Putamen (tissue), 1 donor: ENCODE measurements at places on chromosomes 5 and 9.

GRCh38 chr9:133991964-133992779 is at the start of gene VAV2:
Gene VAV2 (minus strand): TSS chr9:133992324. CDS start chr9:133992278, 46 bp downstream.
- no peak for DNase-seq

DNA sequence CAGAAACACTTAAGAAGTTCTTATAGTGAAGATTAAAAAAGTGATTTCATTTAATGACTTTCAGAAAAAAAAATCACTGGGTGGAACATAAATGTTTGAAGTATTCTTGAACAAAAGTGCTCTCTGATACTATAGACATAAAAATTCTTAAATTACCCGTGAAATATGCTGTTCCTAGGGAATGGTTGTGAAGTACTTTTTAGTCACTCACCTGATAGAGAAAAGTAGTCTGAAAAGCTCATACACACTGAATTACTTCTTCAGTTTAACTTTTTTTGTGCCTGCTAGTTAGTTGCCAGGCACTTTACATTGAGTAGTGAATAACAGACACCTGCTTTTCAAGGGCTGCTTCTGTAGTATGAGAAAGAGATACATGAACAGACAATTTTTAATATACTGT is 78.0 kb downstream of the SH3GL2 start:
- no peak for DNase-seq

DNA sequence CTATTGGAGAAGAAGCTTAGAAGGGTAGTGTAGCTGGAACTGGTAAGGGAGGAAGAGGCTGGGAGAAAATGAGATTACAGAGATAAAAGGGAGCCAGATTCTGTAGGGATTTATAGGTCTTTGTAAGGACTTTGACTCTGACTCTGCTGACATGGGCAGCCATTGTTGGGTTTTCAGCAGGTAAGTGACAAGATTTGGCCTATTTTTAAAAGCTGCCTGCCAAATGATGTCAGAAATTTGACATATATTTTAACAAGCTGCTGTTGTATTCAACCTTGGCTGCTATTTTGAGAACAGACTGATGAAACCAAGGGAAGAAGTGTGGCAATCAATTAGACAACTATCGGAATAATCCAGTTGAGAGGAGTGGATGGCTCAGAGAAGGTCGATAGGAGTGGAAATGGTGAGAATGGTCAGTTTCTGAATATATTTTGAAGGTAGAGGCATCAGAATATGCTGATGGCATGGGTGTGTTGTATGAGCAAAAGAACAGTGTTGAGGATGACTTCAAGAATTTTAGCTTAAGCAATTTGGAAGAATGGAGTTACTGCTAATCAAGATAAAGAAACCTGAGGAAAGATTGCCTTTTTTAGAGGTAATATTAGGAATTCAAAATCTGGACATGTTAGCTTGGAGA is 56.8 kb downstream of the KCTD16 start:
- DNase-seq: peak; percentile 54

DNA sequence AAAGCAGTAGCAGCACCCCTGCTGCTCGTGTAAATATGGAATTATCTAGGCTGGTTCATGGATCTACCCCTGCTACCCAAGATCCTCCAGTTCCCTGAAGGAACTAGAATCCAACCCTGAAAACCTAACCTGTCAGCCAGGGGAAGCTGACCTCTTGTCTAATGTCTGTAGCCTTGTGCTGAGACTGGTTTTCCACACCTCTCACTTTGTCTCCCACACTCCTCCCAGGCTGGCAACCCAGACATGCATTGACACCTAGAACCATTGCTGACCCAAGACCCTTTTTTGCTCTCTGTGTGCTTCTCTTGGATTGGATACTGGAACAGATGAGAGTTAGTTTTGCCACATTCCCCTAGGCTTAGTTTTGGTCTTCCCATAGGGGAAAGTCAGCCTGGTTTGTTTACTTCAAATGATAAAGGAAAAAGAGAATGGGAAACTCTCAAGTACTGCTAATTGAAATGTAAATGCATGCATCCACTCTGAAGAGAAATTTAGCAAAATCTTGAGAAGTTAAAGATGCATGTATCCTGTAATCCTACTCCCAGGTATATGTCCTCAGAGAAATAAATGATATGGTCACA is 36.6 kb upstream of the NR4A3 start:
- DNase-seq: no peak

GRCh38 chr5:3386637-3387036 is 209.0 kb upstream of the IRX1 start:
- DNase-seq: no peak

DNA sequence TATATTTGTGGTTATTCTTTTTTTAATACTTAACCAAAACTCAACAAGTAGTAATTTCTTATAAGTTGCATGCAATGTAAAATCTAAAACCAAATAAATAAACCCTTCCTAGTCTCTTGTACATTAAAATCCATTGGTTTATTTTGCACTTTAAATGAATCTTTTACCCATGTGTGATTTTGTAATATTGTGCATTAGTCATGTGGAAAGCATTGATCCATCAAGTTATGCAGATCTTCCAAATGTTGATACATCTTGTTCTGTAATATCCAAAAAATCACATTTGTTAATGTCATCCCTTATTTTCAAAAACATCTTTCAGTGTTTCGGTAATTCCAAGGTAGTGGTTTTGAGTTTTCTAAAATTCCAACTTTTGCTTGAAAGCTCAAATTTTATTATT is 63.3 kb downstream of the CWC27 start:
- no peak for DNase-seq

- DNase-seq: no peak
Measured at GRCh38 chr5:39697881-39698280, 273.1 kb upstream of the DAB2 start.

- no peak for DNase-seq
Measured at GRCh38 chr5:109907731-109908130, 218.0 kb downstream of the MAN2A1 start.

DNA sequence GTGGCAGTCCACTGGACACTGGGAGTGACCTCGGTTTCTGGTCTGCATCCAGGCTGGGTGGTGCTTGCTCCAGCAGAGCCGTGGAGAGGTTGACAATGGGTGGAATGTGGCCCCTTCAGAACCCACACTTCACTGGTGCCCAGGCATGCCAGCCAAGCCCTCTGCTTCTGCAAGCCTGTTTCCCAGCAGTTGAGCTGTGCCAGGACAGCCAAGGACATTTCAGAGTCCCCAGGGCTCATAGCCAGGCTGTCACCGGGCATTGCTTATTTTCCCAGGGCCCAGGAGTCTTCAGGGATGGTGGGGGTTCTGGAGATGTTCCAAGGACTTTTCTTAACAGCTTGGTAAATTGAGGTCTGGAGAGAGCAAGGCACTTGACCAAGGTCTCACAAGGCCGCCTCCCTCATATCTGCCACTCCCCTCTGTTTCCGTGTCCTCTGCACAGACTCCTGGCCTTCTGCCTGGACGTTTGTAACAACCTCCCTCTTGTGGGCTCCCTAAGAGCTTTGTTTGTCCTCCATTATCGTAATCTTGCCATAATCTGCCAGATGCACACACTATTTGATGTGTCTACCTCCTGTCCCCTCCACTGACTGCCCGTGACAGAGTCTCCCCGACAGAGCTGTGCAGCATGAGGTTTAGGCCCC is 3.8 kb upstream of the NDST1 start:
- no peak for DNase-seq

DNA sequence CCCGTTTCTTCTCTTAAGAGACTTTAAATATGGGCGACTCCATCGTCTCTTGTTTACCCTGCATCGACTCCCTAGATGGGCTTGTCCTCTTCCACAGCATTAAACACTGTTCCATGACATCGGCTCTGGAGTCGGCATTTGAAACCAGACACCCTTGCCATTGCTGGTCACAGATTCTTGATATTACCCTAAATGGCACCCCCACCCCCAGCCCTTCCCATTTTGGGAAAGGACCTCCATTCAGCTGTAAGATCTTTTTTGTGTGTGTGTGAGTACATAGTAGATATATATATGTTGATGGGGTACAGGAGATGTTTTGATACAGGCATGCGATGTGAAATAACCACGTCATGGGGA is 51.1 kb upstream of the SH3PXD2B start:
- DNase-seq: no peak

GRCh38 chr5:131194725-131195124 is 24.0 kb downstream of the LYRM7 start:
- DNase-seq: no peak

- DNase-seq: no peak
Measured at GRCh38 chr5:168001318-168001717, 290.1 kb upstream of the WWC1 start.

DNA sequence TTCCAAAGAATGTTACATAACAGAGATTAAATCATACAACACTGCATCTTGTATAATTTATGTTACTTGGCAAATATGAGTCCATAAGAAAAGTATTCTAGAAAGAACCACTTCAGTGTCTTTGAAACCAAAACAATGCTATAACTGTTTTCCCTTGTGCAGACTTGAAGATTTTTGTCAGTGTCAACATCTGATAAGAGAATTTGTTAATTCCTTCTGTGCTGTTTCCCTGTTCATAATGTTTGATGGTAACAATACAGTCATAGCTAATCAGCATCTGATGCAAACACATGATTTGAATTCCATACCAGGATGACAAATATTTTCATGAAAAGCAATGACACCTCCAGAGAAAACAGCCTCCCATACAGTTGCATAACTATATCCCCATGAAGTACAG is 306.8 kb downstream of the SEMA5A start:
- DNase-seq: no peak

- no peak for DNase-seq
Measured at GRCh38 chr9:134413890-134414623, 87.8 kb downstream of the RXRA start.

DNA sequence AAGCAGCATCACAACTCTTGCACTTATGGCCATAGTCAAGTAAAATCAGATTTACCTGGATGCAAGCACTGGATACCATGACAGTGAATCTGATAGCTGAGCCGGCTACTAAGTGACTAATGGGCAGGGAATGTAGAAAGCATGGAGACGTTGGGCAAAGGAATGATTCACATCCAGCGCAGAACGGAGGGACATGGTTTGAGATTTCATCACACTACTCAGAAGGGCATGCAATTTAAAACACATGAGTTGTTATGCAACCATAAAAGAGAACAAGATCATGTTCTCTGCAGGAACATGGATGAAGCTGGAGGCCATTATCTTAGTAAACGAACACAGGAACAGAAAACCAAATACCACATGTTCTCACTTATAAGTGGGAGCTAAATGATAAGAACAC is 169.1 kb upstream of the PIK3R1 start:
- DNase-seq: no peak

DNA sequence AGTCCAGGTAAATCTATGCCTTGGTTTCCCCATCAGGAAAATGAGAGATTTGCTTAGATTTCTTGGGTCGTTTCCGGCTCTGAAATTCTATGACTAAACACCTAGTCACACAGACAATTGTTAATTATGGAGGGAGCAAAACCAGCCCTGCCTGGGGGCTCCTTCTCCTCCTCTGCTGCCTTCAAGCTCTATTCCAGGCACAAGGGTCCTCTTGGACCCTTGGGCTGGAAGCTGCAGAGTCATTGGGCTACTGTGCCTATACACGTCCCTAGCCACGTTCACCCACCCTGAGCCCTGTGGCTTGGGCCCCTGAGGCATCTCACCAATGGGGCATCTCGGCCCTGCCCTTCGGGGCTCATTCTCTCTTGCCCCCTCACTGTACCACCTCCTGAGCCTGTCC is 73.8 kb upstream of the TBC1D2 start:
- DNase-seq: no peak

DNA sequence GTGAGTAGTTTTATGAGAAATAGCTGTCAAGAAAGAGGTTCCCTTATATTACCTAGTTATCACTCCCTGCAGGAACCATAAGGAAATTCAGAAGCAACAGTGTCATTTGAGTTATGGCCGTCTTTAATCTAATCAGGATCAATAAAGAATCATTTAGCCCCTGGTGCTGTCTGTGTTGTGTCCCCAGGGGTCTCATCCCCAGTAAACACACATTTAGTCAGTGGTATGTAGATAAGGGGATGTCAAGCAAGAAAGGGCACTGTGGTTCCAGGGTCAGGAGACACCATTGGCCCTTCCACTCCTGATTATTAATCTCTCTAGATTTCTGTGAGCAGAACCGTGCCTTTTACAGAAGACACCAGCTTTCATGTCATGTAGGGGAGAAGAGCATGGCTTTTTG is 158.0 kb upstream of the SEMA6A start:
- DNase-seq: no peak

GRCh38 chr9:108257382-108257781 is 598.4 kb downstream of the ACTL7B start:
- DNase-seq: no peak
